ENCODE measurements at places on chromosomes 11 and 22.

DNA sequence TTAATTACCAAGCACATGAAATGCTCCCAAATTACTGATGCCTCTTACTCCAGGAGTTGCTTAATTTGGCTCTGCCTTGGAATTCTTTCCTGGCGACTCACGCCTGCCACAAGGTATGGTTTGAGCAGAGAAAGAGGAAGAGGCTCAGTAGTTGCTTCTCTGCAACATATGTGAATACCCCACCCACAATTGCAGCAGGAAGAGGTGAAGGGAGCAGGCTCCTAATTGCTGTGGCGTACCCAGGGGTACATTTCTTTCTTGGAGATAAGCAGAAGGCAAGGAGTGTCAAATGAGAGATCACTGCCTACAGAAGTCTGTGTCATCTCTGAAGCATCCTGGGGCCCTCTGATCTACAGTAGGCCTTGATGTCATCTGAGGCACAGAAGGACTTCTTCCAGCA, 10.6 kb upstream of the NNMT start:
- peak; percentile 83 for DNase-seq

DNA sequence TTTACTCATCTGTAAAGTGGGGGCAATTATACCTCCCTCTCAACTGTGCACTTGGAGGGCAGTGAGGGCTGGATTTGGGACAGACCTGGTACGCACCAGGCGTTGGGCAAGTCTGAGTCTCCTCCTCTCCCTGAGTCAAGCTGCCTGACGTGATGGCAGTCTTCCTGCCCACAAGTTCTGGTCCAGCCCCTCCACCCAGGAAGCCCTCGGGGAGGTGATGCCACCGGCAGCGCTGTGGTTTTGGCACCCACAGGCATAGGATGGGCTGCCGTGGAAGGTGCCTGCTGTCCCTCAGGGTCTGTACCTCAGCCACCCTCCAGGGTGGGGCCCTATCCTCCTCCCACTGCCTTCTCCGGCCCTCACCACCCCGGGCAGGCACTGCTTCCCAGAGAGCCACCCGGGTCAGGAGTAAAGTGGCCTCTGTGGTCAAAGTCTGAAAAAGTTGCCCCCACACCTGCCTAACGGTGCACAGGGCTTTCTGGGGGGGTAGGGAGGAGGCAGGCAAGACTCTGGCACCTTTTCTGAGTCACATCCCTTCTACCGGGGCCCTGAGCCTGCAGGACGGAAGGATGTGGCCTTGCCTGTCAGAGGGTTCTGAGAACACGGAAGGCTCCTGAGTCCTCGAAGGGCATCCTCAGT, 6.5 kb upstream of the APOBEC3H start:
- no peak for DNase-seq

DNA sequence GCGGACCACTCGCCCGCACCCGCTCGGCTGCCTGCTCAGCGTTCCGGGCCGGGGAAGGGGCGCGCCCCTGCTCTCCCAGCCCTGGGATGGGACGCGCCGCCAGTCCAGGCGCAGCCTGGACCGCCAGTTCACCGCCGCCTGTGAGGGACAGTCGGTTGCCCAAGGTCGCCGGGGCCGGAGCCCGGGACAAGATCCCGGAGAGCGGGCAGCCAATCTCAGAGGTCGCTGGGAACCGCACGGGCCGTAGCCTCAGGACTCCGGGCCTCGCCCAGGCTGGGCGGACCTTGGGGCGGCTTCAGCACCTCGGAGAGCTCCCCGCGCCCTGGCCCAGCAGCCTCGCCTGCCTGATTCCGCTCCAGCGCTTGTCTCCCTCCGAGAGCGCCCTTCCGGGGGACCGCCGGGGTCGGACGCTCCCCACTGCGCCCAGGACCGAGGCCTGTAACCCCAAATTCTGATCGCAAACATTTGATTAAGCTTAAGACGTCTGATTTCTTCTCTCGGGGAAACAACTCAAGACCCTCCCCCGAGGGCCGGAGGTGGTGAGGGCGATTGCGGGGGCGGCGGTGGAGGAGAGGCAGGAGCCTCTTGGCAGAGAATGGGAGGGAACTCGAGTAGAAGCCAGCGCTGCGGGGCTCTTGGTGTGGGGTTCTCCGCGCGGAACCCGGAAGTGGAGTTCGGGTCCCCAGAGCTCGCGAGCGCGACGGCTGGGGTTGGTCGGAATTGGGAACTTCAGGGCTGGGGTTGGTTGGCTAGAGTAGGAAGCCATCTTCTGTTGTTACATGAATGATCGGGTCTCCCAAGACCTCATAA, 1.1 kb upstream of the CHRM4 start:
- peak; percentile 71 for DNase-seq

DNA sequence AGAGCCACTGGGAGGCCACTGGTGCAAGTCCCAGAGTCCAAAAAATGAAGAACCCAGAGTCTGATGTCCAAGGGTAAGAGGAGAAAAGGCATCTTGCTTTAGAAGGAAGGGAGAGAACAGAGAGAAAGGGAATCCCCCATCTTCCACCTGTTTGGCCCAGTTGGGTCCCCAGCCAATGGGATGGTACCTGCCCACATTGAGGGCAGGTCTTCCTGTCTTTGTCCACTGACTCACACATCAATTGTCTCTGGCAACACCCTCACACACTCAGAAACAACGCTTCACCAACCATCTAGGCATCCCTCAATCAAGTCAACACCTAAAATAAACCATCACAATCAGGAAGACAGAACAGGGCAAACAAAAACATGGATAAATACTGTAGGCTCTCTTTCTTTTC, 6.3 kb downstream of the COMMD9 start:
- no peak for DNase-seq

GRCh38 chr11:57213342-57214097, 23.5 kb downstream of the APLNR start:
- DNase-seq: peak; percentile 20

DNA sequence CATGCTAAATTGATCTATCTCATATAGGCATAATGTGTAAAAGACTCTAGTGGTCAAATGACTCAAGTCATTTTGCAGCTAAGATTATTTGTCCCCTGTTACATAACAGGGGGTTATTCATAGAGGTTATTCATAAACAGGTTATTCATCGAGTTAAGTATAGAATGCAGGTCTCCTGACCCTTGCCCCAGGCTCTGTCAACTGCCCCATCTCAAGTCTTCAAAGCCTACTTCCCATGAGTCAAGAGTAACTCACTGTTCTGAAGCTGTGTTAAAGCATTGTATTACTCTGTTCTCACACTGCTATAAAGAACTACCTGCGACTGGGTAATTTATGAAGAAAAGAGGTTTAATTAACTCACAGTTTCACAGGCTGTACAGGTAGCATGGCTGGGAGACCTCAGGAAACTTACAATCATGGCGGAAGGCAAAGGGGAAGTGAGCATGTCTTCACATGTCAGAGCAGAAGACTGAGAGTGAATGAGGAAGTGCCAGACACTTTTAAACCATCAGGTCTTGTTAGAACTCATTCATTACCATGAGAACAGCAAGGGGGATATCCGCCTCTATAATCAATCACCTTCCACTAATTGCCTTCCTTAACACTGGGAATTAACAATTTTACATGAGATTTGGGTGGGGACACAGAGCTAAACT, 226.2 kb upstream of the BLID start:
- DNase-seq: no peak

- no peak for DNase-seq
These were observed 53.4 kb downstream of the DGCR2 start for GRCh38 chr22:19068784-19069271.

DNA sequence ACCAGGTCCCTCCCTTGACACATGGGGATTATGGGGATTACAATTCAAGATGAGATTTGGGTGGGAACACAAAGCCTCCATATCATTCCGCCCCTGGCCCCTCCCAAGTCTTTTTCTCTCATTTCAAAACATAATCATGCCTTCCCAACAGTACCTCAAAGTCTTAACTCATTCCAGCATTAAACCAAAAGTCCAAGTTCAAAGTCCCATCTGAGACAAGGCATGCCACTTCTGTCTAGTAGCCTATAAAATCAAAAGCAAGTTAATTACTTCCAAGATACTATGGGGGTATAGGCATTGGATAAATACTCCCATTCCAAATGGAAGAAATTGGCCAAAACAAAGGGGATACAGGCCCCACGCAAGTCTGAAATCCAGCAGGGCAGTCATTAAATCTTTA, 19.7 kb upstream of the EIF4G2 start:
- no peak for DNase-seq

DNA sequence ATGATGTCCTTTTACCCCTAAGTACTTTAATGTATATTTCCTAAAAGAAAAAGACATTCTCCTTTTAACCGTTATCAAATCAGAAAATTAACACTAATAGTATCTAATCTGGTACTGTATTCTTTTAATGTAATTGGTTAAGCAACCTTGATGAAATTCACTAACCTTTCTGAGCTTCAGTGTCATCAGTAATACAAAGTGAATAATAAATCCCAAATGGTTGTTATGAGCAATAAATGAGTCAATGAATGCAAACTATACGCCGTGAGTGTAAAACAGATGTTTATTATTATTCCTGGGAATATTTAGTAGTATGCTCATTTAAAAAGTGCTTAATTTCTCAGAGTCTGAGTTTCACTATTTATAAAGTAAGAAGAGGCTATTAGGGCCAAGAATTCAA, 21.5 kb downstream of the UEVLD start:
- peak; percentile 69 for DNase-seq

- DNase-seq: no peak
These were observed 687 bp downstream of the ZNF202 start for GRCh38 chr11:123740787-123741158.

DNA sequence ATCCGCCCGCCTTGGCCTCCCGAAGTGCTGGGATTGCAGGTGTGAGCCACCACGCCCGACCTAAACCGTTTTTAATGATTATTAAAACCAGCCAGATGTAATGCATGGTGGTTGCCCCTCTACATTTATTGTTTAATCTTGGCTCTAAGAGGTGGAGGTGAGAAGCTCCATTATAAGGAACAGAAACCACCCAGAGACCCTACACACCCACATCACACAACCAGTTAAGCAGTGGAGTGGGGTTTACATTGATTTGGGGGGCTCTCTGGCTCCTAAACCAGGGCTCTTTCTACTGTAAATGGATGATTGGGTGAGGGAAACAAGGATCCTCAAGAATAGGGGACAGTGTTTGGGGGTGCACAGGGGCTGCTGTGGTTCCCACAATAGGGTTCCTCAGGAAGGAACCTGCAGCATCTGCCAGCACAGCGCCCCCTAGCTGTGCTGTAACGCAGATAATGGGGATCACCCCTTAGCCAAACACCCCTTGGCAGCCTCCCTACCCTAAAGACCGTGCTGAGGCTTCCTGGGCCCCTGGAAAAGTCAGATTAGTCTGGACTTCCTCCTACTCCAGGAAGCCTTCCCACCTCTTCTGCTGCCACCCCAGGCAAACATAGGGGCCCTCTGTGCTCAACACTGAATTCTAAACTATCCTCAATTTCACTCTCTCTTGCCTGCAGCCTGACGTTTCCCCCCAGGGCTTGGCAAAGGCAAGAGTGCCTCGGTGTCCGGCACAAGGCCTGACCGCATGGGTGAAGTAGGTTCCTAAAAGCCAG, 2.4 kb downstream of the MPST start:
- DNase-seq: peak; percentile 34

- no peak for DNase-seq
These were observed 50.3 kb upstream of the GALNT18 start for GRCh38 chr11:11672101-11672500.

GRCh38 chr11:117663821-117664220, 133.2 kb downstream of the DSCAML1 start:
- peak; percentile 2 for DNase-seq

DNA sequence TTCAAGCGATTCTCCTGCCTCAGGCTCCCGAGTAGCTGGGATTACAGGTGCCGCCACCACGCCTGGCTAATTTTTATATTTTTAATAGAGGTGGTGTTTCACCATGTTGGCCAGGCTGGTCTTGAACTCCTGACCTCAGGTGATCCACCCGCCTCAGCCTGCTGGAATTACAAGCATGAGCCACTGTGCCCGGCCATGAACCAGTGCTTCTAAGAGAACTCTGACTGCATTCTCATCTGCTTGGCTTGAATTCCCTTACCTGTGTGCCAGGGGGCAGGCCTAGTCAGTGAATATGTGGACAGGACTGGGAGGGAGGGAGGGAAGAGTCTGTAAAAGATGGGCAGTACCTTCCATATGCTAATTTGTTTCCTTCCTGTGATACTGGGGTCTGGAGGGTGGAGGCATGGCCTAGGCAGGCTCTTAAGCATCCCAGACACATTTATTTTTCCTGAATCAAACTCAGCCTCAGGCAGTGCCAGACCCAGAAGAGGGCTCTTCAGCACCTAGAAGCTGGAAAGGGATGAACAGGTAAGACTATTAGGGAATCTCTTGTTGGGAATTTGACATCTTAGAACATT, 6.6 kb downstream of the RPS25 start:
- DNase-seq: no peak

DNA sequence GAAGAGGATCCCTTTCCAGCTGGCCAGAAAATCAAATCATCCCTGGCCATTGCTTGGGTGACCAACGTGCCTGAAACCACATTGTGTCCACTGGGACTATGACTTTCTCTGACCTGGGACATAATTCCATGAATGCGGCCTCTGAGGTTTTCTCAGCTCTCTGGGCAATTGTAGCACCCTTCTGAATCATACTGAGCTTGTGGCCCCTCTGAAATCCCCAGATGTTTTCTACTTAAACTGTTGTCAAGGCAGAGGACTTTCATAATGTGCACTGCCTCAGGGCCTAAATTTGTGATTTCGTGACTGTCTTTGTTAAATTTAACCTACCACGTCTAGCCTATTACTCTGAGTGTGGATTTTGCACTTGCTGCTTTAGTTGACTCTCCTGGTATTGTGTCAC, 321.1 kb upstream of the PLET1 start:
- DNase-seq: peak; percentile 21

GRCh38 chr11:123483058-123483457, 53.0 kb downstream of the GRAMD1B start:
- DNase-seq: no peak

DNA sequence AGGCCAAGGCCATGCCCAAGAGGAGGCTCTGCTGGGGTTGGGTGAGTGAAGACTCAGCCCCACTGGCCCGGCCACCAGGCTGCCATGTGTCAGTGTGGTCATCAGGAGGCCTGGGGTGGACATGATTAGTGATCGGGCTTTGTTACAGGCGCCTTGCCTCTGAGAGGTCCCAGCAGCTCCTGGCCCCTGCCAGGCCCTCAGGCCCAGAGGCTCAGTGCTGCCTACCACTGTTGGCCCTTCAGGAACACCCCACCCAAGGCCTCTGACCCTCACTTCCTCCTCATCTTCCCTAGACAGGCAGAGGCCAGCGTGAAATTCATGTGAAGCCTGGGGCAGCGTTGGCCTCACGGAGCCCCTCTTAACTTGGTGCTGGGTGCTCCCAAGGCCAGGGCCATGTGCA, 2.2 kb downstream of the MRPL23 start:
- DNase-seq: no peak

DNA sequence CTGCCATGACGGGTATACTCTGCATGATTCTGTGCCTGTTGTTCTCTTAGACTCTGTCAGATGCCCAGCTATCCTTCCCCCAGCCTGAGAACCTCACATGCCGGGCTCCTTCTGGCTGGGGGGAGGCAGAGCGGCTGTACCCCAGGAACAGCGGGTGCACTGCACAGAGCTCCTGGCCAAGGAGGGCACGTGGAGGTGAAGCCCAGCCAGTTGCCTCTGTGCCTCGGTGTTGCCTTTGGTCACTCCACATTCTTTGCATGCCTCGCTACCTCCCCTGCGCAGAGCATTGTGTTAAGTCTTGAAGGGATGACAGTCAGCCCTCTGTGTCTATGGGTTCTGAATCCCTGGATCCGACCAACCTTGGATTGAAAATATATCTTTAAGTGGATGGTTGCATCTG, 77.7 kb downstream of the FEZ1 start:
- DNase-seq: no peak

- DNase-seq: no peak
These were observed 3.4 kb downstream of the CADM1 start for GRCh38 chr11:115500547-115501501.

- peak; percentile 94 for DNase-seq
These were observed at the start of gene UBASH3B for GRCh38 chr11:122655527-122656072. TSS of gene UBASH3B (plus strand) at chr11:122655722. CDS start at chr11:122656050, 328 bp downstream.

- peak; percentile 29 for DNase-seq
These were observed 417.0 kb upstream of the DDI1 start for GRCh38 chr11:103619480-103619879.
